Left cardiac atrium (tissue), 4 donors: ENCODE measurements at places on chromosomes 13 and 19. TPM values are rescaled to one million over a fixed set of nuclear protein-coding genes. Genes with fewer than 3 reads are reported as not detected.

The RHPN2 gene
- total RNA-seq: 3.2 TPM

The AP1M2 gene
- total RNA-seq: not detected

The PGLYRP2 gene
- not detected for total RNA-seq

The NOVA2 gene
- total RNA-seq: 4.2 TPM

The OR10H1 gene
- total RNA-seq: not detected

The RYR1 gene
- total RNA-seq: 3.0 TPM

- no peak for DNase-seq
These were observed 230.4 kb downstream of the ATP8A2 start for GRCh38 chr13:25602176-25602575.

- no peak for DNase-seq
These were observed 20.0 kb upstream of the CYSLTR2 start for GRCh38 chr13:48633700-48634099.

DNA sequence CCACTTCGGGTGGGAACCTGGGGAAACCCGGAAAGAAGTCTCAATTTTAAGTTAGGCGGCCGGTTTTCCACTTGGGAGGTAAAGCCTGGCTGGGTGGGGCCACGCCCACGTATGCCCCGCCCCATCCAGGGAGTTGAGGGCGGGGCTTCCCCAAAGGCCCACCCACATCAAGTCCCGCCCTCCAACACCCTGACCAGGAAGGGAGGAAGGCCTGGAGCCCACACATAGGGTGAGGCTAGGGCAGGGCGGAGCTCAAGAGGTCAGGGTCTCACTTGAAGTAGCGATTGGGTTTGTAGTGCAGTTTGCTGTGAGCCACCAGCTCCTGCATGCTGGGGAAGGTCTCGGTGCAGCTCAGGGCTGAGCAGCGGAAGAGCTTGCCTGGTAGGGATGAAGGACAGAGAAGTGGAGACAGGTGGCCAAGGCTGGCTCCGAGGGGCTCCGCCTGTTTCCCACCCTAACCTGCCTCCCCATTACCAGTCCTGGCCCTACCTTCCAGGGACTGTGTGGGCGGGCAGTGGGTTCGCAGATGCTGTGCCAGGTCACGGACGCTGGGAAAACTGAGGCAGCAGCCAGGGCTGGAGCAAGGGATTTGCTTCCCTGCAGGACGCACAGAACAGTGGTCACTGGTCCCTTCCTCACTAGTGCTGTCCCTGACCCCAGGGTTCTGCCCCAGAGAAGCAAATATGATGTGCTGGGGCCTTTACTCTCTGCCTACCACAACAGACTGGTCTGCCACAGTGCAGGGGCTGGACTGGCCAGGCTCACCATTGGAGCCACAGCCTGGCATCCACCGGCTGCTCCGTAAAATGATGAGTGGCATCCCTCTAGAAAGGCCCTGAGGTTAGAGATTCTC lies 1.6 kb downstream of the ZNF414 start:
- no peak for DNase-seq

DNA sequence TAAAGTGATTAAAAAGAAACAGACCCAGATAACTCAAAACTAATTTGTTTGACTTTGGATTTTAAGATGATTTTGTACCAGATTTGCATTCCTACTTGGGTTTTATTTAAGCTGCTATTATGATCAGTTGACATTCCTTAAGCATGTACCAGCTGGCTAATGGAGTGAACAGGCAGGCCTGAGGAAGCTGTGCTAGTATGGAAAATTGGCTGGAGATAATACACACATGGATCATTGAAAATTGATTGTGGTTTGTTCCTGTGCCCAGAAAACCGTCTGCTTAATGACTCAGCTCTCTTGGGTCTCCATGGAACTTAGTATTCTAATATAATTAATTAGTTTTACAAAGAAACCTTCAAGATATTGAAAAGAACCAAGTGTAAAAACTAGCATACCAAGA lies 22.6 kb downstream of the POLR1D start:
- DNase-seq: no peak

- peak; percentile 40 for DNase-seq
These were observed 2.7 kb downstream of the ADGRE5 start for GRCh38 chr19:14383661-14384555.

DNA sequence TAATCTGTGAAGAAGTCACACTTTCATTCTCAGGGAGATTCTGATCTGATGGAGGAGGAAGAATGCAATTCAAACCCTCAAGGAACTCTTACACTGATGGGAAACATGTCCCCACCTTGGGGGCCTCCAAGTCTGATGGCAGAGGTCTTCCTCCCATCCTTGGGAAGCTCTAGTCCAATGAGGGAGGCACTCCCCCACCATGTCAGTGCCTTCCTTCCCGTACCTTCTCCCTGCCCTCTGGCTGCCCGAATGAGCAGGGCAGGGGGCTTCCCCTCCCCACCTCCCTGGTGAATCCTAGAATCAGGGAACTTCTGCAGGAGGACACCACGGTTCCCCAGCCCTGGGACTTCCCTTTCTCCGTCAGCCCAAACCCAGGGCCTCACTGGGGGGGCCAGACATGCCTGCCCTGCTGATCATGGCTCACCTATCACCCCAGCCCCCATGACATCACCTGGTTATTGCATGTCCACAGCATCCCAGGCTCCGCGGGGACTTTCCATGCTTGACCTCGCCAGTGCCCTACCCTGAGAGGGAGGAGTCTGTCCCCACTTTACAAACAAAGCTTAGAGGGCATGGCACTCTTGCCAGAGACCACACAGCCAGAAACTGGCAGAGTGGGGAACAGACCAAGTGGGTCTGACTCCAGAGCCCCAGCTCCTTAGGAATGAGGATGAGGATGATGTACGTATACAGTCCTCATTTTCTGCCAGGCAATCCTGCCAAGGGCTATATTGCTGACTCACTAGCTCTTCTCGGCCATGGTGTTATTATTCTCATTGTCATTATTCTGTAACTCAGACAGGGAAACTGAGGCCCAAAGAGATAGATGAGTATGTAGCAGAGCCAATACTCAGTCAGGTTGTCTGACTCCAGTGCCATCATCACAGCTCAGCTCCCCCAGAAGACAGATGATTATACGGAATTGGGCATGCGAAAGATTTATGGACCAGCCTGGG lies 9.6 kb upstream of the BCL3 start:
- no peak for DNase-seq

DNA sequence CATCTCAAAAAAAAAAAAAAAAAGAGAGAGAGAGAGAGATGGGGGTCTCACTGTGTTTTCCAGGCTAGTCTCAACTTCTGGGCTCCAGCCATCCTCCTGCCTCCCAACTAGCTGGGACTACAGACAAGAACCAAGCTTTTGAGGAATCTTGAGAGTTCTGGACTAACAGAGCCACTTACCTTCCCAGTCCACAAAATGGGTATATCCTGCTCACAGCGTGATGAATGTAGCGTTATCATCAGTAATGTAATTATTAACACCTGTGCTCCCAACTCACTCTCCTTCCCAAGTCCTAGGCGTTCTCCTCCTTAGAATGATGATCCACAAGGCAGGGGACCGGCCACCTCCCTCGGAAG lies 4.6 kb upstream of the NANOS3 start:
- no peak for DNase-seq

- DNase-seq: no peak
These were observed 302.9 kb downstream of the ITGBL1 start for GRCh38 chr13:101755228-101755887.

GRCh38 chr19:4974880-4975469 lies 6.1 kb downstream of the KDM4B start:
- no peak for DNase-seq

DNA sequence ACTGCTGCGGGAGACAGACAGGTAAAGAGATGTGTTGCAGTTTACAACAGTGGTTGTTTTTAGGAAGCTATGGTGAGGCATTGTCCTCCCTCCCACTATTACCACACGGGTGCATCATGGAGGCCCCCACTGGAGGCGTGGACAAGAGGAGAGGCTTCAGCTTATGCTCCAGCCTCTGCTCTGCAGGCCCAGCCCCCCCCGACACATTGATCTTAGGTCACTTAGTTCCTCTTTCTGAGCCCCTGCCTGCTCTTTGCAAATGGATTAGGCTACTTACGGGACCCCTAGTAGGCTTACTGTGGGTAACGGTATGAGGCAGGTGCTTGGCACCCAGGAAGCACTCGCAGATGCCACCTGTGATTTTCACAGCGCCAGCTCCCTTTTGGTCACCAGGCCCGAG lies 123.9 kb downstream of the SLC7A1 start:
- no peak for DNase-seq

GRCh38 chr19:34997071-34997617 lies 3.0 kb upstream of the GRAMD1A start:
- DNase-seq: no peak
